GM06990 (cell line): ENCODE measurements at places on chromosomes 2 and 18.

- DNase-seq: no peak
Measured at GRCh38 chr2:143258126-143258892, 129.1 kb downstream of the ARHGAP15 start.

DNA sequence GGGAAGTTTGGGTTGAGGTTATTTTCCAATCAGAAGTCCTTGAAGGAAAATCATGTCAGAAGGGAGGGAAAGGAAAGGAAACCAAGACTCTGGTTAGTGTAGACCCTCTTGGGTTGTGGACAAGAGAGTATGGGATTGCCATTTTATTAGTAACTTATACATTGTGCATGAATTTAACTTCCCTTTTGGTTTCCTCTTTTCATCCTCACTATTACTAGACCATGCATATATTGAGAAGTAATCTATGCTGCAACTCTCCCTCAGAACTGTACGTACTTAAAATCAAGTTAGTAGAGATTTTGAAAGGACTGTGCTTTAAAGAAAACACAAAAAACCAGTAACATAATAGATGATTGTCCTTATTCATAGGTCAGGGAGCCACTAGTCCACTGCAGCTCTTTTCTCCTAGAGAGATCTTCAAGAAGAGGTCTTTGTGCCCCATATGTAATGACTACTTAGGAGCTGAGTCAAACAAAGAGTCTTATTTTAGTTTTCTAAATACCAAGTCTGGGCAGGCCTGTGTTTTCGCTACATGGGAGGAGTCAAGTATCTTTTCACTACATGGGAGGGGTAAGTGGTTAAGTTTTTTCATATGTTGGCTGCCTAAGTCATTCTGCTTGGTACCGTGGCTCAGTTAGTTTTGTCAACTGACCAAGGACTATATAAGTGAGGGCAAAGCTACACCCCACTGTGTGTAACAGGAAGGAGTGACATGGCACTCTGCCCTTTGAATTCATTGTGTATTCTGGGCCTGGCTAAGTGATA, 25.2 kb upstream of the FAM117B start:
- peak; percentile 60 for DNase-seq

- no peak for DNase-seq
Measured at GRCh38 chr2:161625996-161626395, 1.8 kb downstream of the SLC4A10 start.

DNA sequence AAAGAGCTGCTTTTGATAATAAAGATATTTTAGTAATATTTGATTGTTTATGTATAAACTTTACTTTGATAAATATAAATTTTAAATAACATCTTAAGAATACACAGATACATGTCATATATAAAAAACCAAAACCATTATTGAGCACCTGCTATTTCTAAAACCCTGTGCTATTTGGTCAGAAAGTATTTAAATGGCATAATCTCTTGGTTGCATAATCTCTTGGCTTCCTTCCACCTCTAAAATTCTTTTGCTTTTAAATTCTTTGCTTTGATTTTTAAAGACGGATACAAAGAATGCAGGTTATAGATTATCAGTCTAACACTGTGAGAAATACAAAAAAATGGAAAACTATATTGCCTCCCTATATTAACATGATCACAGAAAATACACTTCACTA, 36.9 kb downstream of the ACMSD start:
- DNase-seq: no peak

- no peak for DNase-seq
Measured at GRCh38 chr2:162480067-162480466, 136.1 kb downstream of the GCA start.

- no peak for DNase-seq
Measured at GRCh38 chr2:162188451-162188850, 36.4 kb upstream of the GCG start.
